GOT3 (cell line): ENCODE measurements at places on chromosomes 4 and X.

DNA sequence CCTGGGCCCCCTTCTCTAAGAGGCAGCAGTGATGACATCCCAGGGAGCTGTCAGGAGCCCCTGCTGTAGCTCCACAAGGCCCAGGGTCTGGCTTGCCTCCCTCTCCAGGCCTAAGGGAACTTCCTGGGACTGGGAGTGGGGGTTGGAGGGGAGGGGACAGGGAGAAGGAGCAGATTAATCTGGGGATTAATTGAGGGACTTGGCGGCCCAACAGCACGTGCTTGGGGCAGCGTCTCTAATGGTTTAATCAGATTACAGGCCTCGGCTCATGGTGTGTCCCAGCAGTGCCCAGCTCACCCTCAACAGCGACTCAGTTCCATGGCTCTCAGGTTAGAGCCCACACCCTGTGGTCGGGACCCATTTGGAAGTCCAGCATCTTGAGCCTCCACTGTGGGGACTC, 47.9 kb downstream of the EFNB1 start:
- no peak for DNase-seq

DNA sequence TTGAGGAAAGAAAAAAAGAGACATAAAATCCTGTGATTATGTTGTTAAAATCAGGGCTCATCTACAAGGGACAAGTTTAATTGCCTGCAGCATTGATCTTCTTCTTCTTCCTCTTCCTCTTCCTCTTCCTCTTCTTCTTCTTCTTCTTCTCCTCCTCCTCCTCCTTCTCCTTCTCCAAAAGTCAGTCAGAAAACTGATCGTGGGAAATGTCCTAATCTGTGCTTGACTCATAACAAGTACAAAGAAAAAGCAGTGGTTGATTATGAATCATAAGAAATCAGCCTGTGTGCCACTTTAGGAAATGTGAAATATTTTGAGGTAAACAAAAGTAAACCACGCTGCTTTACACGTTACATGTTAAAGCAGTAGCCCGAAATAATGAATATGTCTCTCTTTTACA, 2.7 kb upstream of the ATP10D start:
- no peak for DNase-seq

- no peak for DNase-seq
Observed at GRCh38 chr4:53113431-53114225, 251.5 kb downstream of the RASL11B start.

DNA sequence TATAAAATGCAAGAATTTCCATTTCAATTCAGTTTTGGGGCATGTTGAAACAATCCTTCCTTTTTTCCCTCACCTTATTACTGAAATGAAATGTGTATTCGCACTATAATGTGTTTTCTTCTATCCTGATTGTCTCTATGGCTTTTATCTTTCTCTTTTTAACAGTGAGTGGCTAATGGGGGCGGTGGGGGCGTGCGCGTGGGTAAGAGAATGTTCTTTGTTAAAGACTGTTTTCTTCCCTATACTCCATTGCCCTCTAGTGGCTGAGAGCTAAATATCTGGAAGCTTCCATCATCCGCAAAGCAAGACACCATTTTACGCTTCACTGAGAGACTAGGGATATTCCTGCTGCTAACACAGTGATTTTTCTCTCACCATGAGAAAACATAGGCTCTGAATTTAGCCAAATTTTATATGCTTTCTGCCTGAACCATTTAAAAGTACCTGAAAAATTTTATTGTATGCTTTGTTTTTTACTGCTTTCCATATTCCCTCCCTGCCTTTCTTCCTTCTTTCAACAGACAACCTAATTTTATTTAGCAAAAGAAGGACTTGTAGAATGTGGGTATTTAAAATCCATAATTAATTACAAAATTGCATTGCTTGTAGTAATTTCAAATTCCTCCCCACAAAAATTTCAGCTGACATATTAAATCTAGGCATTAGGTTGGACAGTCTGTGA, 194.0 kb downstream of the GASK1B start:
- DNase-seq, result no peak

- DNase-seq, result no peak
Observed at GRCh38 chrX:136354201-136354600, 53.4 kb downstream of the ADGRG4 start.

DNA sequence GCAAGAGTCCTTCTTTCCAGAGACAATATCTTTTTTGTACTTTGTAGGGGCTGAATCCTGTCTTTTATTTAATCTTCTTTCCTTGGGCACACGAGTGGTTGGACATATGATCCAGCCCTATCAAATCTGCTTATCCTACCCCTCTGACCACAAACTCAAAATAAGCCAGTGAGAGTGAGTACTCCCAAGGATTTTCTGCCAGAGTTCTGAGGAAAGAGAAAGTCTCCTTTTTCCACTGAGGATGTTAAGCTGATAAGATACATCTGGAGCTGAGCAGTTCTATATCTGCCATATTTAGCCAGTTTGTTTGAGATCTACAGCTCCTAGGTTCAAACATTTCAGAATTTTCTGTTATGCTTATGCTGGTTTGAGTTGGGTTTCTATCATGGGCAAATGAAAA, 134.8 kb upstream of the NWD2 start:
- DNase-seq, result no peak

- DNase-seq, result no peak
Observed at GRCh38 chr4:168784786-168785461, 225.1 kb downstream of the CBR4 start.

- no peak for DNase-seq
Observed at GRCh38 chr4:170051402-170051801, 25.2 kb upstream of the MFAP3L start.

- DNase-seq, result no peak
Observed at GRCh38 chr4:47771020-47771419, 66.8 kb downstream of the CORIN start.

DNA sequence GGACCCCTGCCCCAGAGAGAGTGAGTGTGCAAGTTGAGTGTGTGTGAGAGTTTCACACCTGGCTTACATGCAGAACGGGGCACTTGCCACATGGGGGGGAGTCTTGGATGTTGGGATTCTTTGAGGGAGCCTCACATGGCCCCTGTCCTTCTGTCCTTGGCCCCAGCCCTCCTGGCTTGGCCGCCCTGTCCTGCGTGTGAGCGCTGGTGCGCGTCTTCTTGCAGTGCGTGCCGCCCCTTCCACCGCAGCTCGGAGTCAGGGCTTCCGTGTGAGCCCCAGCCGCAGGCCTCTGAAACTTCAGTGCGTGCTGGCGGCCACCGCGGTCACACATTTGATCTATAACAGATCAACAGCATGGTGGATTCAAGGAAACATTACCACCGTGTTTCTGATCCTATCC, 30.1 kb upstream of the HGFAC start:
- DNase-seq, result no peak

GRCh38 chr4:30922625-30923024, 202.5 kb downstream of the PCDH7 start:
- no peak for DNase-seq

GRCh38 chr4:177713454-177713853, 271.2 kb upstream of the AGA start:
- DNase-seq, result no peak

GRCh38 chr4:107828315-107829090, 3.8 kb downstream of the SGMS2 start:
- DNase-seq, result no peak

DNA sequence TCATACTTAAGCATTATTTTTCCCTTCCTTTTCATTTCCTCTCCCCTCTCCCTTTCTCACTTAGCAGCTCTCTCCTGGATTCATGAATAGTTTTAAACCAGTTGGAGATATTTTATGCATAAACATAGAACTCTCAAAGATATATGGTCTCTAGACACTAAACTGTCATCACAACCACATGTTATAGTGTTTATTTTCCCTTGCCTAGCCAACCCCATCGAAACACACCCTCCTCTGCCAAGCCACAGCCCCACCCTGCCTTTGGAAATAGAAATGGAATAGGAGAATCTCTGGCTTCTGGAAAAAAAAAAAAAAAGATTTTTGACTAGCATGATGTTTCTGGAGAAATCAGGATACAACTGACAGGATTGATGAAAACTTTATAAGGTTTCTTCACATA, 64.8 kb upstream of the RBPJ start:
- DNase-seq, result no peak

DNA sequence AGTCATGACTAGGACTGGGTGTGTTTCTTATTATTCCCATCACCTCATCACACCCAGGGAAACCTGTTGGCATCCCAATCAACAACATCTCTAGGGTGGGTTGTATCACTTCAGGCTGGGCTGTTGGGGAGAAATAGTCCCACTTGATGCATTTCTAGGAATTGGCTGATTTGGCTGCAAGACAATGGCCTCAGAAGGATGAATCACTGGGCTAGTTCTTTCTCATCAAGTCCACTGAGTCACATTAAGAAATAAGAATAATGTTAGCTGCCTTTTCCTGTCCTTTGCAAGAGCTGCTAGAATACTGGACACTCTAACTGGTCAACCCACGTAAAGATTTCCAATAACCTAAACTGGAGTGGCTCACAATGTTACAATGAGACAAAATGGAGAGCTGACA, 104.2 kb downstream of the CHRDL1 start:
- DNase-seq, result no peak

DNA sequence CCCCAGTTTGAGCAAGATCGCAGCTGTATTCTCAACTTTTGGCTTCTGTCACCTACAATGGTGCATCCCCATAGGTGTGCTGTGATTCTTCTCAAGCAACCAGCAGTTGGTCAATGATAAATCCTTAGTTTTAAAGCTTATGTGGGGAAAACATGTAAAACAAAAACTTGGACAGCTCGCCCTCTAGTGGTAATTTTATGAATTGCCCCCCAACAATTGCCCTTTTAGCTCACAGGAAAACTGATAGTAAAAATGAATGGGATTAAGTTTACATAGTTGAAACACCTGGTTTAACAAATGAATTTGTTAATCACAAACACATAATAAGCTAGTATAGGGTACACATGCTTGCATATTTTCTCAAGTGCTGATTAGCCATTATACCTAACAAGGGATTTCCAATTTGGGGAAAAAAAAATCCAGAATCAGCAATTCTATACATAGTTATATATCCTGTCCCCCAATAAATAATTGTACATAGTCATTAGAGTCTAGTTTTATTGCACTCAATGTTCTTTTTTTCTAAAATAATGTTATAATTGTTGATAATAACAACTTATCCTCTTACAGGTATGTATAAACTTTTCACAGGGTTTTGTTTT, 30.1 kb downstream of the TEX13A start:
- DNase-seq, result no peak

DNA sequence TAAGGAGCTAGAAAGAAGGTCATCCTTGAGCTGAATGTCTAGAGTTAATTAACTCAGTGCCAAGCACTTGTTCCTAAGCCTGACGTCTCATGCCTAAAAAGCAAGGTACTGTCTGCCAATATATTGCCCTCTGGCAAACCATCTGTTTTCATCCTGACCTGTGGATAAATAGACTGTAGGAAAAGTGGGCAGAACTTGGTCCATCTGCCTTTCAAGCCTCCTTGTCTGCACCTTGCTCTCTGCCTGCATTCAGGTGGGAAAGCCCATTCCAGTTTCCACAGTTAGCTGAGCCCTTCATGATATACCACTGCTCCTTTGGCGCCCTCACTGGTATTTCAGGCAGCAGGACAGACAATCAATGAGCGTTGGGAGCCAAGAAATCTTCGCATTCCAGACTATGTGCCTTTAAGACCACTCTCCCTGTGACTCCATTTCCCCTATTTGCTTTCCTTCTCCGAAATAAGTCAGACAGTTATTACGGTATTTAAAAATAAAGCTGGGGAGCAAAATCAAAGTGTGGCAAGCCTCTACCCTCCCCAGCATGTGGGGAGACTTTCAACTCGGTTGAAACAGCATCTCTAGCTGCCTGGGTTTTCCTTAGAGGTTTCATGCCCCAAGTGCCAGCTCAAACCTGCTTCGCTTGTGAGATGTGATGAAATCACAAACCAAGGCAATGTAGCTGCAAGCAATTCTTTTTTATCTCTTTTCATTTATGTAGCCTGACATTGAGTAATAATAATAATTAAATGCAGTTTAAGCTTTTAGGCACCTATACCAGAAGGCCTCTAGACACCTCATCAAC, 2.5 kb upstream of the CCDC149 start:
- no peak for DNase-seq

GRCh38 chrX:8374041-8374825, 90.4 kb upstream of the VCX3B start:
- DNase-seq, result no peak

DNA sequence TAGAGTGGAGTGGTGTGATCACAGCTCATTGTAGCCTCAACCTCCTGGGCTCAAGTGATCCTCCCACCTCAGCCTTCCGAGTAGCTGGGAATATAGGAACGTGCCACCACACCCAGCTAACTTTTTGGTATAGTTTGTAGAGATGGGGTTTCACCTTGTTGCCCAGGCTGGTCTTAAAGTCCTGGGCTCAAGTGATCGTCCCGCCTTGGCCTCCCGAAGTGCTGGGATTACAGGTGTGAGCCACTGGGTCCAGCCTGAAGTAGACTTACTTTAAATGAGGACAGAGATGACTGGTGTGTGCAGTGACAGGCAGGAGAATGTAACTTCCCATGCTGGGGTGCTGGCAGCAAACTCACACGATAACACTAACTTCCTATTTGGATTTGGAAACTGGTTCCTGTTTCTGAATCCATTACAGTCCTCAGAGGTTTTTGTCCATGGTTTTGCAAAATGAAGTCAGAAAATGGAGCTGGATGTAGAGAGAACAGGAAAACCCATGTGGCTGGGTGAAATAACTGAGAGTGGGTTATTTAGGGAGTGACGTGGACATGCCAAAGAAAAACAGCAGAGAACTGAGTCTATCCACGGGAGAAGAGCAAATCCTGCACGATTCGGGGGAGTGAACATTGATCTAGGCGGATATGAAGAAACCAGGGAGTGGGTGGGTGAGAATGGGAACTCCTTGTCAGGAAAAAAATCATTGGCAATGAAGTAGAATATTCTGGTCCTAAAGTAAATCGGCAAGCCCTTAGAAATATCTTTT, 95.6 kb downstream of the GATB start:
- no peak for DNase-seq

GRCh38 chrX:394830-395229, 8.1 kb upstream of the PPP2R3B start:
- DNase-seq, result no peak

DNA sequence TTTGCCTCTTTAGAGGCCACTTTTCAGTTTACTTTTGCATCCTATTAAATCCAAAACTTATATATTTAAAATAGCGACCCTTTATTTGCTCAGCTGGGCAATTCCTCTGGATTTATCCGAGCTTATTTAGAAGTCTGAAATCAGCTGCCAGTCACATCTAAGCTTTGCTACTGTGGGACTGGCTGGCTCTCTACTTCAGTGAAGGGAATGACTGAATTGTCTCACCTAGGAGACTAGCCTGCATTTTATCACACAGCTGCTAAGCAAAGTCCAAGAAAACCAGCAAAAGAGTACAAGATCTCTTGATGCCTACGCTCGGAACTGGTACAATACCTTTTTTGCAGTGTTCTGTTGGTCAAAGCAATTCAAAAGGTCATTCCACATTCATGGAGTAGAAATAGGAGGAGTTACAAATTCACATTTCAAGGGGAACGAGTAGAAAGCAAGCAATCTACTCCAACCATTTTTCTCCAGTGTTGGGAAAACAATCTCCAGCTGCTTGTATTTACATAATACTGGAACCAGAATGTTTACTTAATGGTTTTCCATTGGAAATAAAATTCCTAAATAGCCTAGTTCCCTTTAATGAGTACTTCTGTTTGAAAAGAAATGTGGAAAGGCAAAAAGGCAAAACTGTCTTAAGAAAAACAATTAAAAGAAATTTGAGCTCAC, 160.2 kb downstream of the MAGEB5 start:
- no peak for DNase-seq

- DNase-seq, result no peak
Observed at GRCh38 chr4:168541266-168541953, 44.6 kb downstream of the PALLD start.
